ENCODE measurements at places on chromosomes 4 and X. TPM values are rescaled to one million over a fixed set of nuclear protein-coding genes. Genes with fewer than 3 reads are reported as not detected.

GRCh38 chr4:56060036-56060435 is 111.3 kb downstream of the CEP135 start:
- no peaks in the 10 kb centered on the region for H3K4me1 ChIP-seq
- no peak overlapping the region for H3K27ac ChIP-seq
- H3K36me3 ChIP-seq = no peaks in the 10 kb centered on the region
- no peak for DNase-seq

- no peaks in the 10 kb centered on the region for H3K27me3 ChIP-seq
- H3K4me1 ChIP-seq = peaks cover 24% of the 10 kb centered on the region
- no peak for DNase-seq
Observed at GRCh38 chrX:45502396-45502795, 301.7 kb upstream of the DIPK2B start.

DNA sequence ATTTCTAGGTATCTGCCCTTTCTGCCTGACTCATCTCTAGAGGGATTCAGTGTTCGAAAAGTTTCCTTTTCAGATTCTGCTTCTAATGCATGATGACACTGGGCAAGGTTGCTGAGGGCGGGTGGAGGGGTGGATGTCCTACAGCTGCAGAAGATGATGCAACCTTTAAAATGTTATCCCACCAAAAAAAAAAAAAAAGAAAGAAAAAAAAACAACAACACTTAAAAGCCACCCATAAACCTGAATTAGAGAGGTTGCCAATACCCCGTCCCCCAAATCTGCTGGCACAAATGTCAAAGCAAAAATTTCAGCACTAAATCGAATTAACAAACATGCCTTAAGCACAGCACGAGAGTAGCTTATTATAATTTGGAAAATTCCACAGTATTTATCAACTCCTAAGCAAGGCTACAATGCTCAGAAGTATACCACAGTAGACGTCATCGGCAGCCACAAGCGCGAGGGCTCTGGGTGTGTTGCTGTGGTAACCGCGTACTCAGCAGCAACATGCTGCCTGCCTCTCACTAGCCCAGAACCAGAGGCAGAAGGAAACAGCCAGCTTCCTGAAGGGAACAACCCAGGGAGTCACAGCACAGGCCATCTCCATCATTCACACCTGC is 167.5 kb upstream of the MAP3K15 start:
- peaks cover 8% of the 10 kb centered on the region for H3K4me1 ChIP-seq
- DNase-seq = peak; percentile 55
- H3K27me3 ChIP-seq = no peaks in the 10 kb centered on the region
- no peaks in the 10 kb centered on the region for H3K36me3 ChIP-seq
- H3K4me3 ChIP-seq = no peak overlapping the region

GRCh38 chr4:94523617-94524016 is 71.9 kb downstream of the PDLIM5 start:
- DNase-seq = no peak
- H3K27me3 ChIP-seq = no peaks in the 10 kb centered on the region
- no peak overlapping the region for H3K27ac ChIP-seq
- peaks cover 94% of the 10 kb centered on the region for H3K4me1 ChIP-seq
- H3K4me3 ChIP-seq = no peak overlapping the region

IL15 gene
- 1.2 TPM for total RNA-seq

ZCCHC18 gene
- not detected for total RNA-seq

ZFP92 gene
- total RNA-seq = 0.92 TPM

EPHA5 gene
- total RNA-seq = not detected

KLKB1 gene
- total RNA-seq = 0.73 TPM

TRPC3 gene
- 0.72 TPM for total RNA-seq
